ENCODE measurements at places on chromosomes 4 and X. TPM values are rescaled to one million over a fixed set of nuclear protein-coding genes. Genes with fewer than 3 reads are reported as not detected.

Gene PRDM5
- 7.4 TPM for total RNA-seq

Gene SPANXN4
- total RNA-seq: not detected

Gene SRPK3
- 1.4 TPM for total RNA-seq

Gene SHOX
- 0.06 TPM for total RNA-seq

Gene IL2RG
- total RNA-seq: 98.7 TPM

Gene IQCM
- total RNA-seq: 7.2 TPM

Gene CSN3
- total RNA-seq: not detected

Gene TMSB4X
- total RNA-seq: 5,007 TPM

Gene H2BW1
- total RNA-seq: not detected

Gene SLAIN2
- total RNA-seq: 94.4 TPM

Gene FAM149A
- 18.4 TPM for total RNA-seq

Gene RASSF6
- 27.4 TPM for total RNA-seq

Gene HS6ST2
- total RNA-seq: 0.87 TPM

Gene PAGE2
- total RNA-seq: not detected

Gene IL21
- not detected for total RNA-seq

Gene FATE1
- total RNA-seq: not detected

Gene EREG
- total RNA-seq: 5.0 TPM

Gene CT45A5
- not detected for total RNA-seq

Gene PDLIM3
- total RNA-seq: 4.3 TPM

Gene ASIC5
- not detected for total RNA-seq

Gene FAM9A
- total RNA-seq: not detected

Gene RAI2
- 3.5 TPM for total RNA-seq

Gene CXorf58
- total RNA-seq: not detected

Gene LANCL3
- 5.5 TPM for total RNA-seq

Gene TMEM31
- total RNA-seq: not detected

Gene TMEM156
- total RNA-seq: 0.70 TPM

Gene MYOZ2
- total RNA-seq: not detected

Gene DUX4
- total RNA-seq: not detected

Gene TAF7L
- 0.20 TPM for total RNA-seq

Gene AREG
- total RNA-seq: 30.0 TPM

Gene PKD2
- 5.4 TPM for total RNA-seq

Gene KLF8
- 3.8 TPM for total RNA-seq

Gene LRCH2
- 0.61 TPM for total RNA-seq

Measured in left colon (tissue), 2 donors.